NCI-H774 (cell line): ENCODE measurements at places on chromosomes 6 and 20.

- DNase-seq = no peak
Observed at GRCh38 chr20:8757146-8757545, 311.7 kb upstream of the PLCB4 start.

- DNase-seq = no peak
Observed at GRCh38 chr6:37585523-37585905, 85.8 kb upstream of the CCDC167 start.

DNA sequence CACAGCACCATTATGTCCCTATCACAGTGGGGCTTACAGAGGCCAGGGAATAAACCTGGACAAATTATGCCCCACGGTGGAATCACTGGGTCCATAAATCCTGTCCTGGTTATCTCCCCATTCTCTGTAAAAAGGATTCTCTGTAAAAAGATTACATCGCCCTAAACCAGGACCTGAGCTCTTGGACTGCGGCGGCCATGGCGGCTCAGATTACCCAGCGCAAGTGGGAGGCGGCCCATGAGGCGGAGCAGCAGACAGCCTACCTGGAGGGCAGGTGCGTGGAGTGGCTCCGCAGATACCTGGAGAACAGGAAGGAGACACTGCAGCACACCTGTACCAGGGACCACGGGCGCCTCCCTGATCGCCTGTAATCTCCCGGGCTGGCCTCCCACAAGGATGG, 8.4 kb upstream of the HLA-A start:
- no peak for DNase-seq

DNA sequence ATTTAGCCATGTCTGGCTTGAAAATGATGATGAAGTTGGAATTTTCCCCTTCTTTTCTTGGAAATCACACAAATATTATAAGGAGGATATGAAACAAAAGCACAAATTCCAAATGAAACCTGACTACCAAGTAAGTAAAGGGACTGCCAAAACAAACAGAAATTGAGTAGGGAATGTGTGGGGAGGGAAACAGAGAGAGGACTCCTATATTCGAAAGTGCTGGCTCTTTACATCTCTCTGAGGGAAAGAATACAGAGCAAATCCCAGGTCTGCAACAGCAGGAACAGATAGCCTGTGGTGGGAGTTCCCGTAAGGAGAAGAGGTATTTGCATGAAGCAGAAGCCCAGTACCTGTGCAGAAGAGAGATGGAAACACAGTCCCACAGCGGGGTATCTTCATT, 583.7 kb downstream of the EPM2A start:
- no peak for DNase-seq

DNA sequence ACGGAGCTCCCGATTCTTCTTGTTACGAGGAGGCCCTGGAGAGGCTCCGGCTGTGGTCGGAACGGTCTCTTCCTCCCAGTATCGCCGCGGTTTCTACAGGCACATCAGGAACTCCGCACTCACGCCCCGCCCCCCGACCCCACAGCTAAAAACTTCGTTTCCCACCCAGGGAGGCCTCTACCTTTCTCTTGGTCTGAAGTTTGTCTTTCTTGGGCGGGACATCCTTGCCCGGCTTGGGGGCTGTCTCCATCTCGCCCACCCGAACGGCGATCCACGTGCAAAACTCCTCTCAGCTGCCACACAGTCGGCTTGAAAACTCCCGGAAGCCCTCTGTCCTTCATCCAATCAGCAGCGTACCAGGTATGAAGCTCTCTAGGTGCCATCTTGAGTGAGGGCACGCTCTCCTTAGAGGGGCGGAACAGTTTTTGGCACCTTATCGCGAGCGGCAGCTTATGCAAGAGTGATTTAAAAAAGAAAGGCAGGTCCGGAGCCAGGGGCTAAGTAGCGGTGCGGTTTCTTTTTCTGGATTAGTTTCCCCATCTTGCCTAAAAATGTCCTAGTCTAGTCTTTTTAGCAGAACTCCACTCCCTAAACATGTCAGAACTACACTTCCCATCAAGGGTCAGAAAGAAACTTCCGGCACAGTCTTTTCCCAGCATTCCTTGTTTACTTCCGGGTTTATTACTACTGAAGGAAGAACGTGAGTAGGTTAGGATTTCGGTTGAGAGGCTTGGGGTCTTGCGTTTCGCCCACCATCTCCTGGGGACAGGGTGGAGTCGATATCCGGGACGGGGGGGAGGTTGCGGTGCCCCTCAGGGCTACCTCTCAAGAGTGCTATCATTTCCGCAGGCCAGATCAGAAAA, at the start of the genes PFDN6 and WDR46:
PFDN6 (plus strand) TSS at position 681 of the 863 bp plus-strand sequence. CDS start 256 bp downstream, outside the sequence.
WDR46 (minus strand) TSS at position 319 of the 863 bp plus-strand sequence; CDS start at position 250, 69 bp downstream.
- DNase-seq = peak; percentile 80

DNA sequence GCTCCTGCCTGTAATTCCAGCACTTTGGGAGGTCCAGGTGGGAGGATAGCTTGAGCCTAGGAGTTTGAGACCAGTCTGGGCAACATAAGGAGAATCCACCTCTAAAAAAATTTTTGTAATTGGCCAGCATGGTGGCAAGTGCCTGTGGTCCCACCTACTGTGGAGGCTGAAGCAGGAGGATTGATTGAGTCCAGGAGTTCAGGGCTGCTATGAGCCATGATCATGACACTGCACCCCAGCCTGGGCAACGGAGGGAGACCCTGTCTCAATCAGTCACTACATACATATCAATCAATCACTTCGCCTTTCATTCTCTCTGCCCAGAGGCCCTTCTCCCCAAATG, 1.1 kb upstream of the STK38 start:
- no peak for DNase-seq

DNA sequence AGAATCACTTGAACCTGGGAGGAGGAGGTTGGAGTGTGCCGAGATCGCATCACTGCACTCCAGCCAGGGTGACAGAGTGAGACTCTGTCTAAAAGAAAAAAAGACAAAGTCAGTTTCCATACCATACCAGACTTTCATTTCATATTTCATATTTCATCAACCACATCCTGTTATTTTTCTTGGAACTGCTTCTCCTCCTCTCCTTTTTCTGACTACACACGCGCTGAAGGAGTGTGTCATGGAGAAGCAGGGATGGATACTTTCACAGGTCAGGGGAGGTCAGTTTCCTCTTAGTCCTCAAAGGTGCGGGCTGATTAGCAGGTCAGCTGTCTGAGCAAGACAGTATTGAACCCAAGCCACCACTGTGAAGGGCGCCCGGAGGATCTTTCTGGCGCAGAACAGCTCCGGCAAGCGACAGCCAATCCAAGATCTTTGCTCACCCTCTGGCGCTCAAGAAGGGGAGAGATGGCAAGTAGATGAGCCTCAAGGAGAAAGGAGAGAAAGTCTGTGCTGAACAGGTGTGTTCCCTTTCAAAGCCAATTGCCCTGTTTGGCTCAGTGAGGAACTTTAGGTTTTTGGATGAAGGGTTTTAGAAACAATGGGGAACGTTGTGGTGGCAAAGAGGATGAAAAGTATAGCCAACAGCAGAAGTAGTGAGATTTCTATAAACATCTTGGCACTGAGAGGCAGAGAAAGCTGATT, 18.9 kb upstream of the SYNJ2 start:
- no peak for DNase-seq

GRCh38 chr20:63978319-63979228, 868 bp downstream of the SAMD10 start:
- DNase-seq = peak; percentile 71

DNA sequence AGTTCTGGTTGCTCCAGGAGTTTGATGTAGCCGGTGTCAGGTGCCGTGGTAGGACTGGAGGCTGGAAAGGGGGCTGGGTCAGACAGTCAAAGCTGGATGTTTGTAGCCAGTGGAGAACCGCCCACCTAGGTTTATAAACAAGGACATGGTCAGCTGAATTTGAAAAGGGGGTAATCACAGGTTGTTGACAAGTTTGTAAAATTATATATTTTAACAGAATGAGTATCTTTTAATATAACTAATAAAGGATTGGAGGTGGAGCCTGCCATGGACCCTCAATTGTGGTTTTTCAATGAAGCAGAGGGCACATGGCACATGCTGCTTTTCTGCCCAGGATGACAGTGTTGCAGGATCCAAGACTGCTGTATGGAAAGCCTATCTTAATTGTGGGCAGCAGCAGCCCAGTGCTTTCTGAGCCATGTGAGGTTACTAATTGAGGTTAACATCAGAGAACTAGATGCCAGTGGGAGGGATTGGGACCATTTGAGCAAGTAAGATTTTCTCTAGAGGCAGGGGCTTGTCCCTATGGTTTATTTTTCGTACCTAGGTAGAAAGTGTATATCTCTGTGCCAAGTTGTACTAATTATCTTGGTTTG, 9.7 kb downstream of the HECA start:
- no peak for DNase-seq

DNA sequence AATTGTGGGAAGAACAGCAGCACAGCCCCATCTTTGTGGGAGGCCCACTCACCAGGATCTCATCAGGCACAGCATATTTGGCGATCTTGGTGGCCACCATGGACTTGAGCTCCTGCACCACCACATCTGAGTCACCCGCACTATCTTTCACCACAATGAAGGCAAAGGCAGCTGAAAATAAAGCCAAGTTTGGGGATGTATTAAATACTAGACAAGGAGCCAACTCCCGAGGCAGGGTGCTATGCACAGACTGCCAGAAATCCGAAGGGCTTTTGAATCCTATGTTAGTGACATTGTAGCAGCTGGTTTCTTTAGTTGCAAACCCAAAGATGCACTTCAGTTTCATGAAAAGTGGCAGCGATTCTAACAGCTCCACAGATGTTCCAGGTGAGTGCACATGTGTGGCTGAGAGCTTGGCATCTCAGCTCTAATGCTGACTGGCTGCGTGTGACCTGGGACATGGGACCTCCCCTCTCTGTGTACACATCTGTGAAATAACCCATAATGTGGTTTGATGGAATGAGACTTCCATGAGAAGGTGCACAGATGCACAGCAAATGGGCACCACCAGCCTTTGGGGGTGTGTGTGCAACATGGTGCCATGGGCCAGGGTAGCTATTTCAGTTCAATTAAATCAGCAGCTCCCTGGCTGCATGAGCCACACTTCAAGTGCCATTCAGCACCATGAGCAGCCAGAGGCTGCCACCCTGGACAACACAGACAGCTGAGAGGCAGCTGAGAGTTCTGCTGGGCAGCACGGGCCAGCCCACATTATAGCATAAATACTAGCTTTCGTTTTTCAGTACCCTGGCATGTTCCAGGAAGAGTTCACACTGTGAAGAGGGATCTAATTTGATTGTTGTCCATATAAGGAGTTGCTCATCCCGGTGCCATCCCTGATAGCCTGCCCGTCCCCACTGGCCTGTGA, 16.9 kb upstream of the APMAP start:
- DNase-seq = no peak

GRCh38 chr20:44394702-44395460, 39.4 kb downstream of the HNF4A start:
- DNase-seq = no peak

DNA sequence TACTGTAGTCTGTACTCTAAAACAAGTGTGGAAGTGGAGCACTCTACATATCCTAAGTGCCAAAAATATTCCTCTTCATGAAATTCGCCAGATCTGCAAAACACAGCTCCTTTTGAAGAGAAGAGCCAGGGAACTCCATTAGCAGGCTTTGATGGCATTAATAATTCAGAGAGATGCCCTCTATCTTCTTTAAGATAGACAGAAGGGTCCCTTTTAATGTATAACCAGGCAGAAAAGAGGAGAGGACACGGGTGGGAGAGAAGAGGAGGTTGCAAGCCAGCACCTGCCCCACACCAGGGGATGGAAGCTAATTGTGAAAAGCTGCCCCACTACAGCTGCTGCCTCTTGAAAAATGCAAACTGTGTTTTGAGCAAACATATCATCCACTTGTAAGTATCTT, 3.7 kb upstream of the RFPL4B start:
- peak; percentile 28 for DNase-seq

DNA sequence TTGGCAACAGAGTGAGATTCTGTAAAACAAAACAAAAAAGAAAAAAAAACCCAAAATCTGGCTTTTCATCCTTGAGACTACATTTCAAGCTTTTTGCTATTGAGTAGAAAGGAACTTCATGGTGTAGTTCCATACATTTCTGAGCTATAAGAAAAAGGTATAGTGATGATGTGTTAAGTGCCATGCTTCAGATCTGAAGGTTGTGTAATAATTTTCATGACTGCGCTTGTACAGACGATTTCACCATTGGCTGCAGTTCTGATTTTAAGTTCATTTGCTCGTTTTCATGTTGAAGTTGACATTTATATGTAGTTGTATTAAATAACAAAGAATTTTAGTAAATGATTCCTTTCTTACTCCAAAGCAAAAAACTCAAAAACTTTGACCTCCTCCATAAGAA, 247.6 kb downstream of the ARID1B start:
- DNase-seq = no peak

GRCh38 chr20:4476903-4477500, 244.7 kb upstream of the PRND start:
- DNase-seq = no peak

DNA sequence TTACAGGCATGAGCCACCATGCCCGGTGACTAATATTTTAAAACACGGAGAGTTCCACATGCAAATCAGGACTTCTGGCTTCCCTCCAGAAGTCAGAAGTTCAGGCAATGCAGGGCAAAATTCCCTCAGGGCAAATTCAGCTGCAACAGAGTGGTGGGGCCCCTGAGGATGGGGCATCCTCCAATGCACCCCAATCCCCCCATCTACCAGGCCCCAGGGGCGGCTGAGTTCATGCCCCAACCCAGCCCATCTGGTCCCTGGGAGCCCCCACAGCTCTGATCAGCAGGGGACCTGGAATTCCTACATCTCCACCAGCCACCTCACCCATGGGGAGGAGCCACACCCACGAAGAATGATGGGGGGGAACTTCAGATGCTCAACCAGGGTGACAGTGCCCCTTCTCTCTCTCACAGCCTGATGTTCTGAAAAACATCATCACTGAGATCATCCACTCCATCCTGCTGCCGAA, 22.6 kb downstream of the BPIFB1 start:
- DNase-seq = no peak

GRCh38 chr20:51985013-51985415, 182.7 kb upstream of the SALL4 start:
- DNase-seq = no peak

GRCh38 chr20:44041001-44041400, 126.3 kb downstream of the TOX2 start:
- no peak for DNase-seq

DNA sequence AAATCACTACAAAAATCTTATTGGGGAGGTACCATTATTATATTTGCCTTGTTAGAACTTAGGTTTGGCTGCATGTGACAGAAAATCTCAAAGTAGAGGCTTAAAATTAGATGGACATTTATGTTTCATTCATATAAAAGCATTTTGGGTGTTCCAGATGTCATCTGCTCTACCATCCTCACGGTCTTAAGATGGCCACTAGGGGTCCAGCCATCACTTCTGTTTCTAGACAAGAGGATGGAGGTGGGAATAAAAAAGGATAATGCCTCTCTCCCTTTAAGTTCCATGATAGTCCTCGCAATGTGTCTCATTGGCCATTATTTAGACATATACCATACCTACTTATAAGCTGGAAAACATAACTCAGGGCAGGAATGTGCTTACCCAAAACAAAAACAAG, 929.5 kb downstream of the KIF16B start:
- DNase-seq = no peak

GRCh38 chr6:72916906-72917305, 295.0 kb downstream of the KCNQ5 start:
- no peak for DNase-seq
